ENCODE measurements at places on chromosomes 7 and 10.

DNA sequence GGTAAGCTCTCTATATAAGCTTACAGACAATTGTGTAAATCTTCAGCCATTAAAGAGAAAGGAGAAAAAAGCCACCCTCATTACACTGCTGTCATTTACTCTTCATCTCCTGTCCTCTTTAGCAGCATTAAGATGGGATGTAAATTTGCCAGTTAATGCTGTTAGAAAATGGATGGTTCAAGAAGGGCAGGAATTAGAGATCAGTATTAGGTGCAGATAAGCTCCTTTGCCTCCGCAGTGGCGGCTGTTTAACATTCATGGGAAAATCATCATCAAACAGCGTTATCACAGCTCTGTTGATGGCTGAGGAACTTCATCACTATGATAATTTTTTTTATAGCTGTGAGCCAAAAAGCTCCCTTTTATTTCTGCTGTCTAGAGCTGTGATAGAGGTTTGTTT, 61.8 kb upstream of the FAM204A start:
- no peak for DNase-seq

DNA sequence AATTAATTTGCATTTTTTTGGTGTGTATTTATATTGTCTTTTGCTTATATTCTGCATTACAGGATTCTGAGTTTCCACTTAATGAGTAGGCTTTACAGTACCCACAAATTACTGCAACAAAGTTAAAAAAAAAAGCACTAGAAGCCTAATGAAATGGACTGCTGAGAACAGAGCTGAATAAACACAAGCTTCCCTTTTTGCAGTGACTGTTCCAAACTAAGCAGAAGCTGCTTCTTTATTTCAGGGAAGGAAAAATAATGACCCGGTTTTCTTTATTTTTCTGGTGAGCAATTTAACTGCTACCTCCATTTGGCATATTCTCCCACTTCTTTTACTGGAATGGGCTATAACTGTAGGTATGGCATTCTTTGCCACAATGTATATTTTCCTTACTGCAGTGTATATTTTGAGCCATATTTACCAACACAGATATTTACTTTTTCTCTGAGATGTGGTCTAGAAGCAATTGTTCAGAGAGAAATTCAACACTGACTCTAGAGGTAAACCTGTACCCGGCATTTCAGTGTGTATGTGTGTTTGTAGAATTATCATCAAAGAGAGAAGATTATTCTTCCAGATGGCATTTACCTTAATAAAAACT, 56.9 kb downstream of the HDAC9 start:
- DNase-seq = no peak

DNA sequence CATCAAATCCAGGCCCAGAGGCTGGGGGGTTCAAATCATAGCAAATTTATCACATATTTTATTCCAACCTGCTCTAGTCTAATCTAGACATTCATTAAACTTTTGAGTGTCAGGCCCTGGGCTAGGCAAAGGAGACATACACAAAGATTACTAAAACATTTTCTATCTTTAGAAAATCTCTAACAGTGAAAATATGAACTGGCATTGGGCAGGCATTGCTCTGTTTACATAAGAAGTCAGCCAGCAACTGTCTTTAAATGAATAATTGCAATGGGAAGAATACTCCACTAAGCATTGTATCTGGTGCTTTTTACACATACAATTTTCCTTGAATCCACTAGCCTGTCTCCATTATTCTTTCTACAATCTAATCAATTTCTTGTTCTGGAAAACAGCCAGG, 222.5 kb upstream of the LRRN3 start:
- DNase-seq = no peak

- DNase-seq = no peak
Observed at GRCh38 chr7:157576415-157576814, 239.6 kb downstream of the DNAJB6 start.

GRCh38 chr7:98795741-98796493, 73.9 kb downstream of the TMEM130 start:
- no peak for DNase-seq

GRCh38 chr10:103822800-103823199, 32.6 kb downstream of the SH3PXD2A start:
- no peak for DNase-seq

DNA sequence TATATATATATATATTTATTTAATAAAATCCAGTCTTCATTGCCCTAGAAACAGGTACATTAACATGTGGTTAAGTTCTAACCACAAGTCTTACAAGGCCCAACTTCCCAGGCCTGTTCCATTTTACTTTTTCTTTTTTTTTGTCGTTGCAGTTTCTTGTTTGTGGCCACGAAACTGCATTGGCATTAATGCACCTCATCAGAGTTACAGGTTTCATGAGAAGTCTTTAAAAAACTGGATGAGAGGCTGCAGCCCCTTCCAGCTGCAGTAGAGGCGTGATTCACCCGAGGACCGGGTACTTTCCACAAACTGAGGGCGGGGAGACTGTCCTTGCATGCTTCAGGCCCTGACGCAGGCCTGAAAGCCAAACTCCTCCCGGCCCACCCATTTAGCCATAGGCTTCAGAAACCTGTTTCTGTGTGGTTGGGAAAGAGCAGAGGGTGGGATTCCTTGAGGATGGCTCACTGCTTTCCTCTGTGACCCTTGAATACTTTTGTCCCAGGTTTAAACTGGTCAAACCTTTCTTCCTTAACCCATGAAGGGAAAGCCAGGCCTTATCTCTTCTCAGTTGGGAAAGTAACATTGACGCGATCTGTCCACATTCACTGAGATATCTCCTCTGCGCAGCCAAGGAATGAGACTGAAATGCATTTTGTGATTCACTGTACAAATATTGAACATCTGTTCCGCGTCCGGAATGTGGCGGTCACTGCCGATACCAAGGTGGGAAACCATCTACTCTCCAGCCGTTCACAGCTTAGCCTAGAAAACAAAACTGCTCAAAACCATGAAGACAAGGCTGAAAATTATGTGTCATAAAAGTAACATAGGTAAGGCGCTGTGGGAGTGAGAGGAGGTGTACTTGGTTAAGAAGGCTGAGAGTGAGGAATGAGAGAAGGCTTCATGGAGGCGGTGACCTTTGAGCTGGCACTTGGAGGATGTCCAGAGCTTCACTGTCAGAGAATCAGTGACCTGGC, 311.7 kb downstream of the GATA3 start:
- DNase-seq = peak; percentile 13

- DNase-seq = no peak
Observed at GRCh38 chr7:120775755-120776154, 82.2 kb downstream of the TSPAN12 start.

GRCh38 chr10:73459683-73460314, 26.4 kb upstream of the MSS51 start:
- no peak for DNase-seq

DNA sequence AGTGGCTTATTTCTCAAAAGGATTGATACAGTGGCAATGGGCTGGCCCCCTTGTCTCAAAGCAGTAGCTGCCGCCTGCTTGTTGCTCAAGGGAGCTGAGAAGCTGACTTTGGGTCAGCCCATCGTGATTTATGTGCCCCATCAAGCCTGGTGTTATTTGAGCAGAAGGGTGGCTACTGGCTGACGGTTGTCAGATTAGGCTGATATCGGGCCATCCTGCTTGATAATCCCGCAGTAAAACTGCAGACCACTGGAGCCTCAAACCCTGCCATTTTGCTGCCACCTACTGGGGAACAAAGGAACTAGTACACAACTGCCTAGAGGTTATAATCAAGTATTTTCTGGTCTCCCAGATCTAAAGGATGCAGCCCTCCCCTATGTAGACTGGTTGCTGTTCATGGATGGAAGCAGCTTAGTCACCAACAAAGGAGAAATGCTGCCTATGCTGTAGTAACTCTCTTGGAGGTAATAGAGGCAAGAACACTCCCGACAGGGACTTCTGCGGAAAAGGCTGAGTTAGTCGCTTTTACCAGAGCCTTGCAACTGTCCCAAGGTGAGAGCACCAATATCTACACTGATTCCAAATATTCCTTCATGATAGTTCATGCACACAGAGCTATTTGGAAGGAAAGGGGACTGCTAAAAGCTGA, 65.9 kb upstream of the ZNF92 start:
- DNase-seq = peak; percentile 22

DNA sequence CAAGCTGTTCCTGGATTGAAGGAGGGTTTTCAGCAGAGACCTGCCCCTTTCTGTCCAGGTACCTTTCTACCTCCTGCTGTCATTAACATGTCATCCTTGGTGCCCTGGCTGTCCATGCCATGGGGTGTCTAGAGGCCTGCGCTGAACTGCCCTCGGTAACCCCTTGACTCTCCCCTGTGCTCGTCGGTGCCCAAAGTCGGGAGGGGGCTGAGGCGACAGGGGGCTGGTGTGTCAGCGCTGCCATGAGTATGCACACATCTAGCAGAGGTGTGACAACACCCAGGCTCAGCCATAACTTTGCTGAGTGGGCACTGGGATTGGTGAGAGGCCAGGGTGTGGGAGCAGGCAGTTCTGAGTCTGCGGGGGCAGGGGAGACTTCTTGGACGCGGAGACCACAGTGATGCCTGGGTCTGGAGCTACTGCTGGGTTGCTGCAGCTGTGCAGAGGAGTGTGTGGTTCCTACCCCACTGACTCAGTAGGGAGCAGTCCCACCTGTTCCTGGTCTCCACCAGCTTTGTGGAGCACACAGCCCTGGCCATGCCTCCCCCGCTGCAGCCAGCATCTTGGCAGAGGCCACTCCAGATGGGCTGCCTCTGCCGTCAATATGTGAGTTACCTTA, 376.2 kb upstream of the SEMA3C start:
- DNase-seq = no peak

- DNase-seq = no peak
Observed at GRCh38 chr10:29806350-29806788, 171.6 kb upstream of the SVIL start.

GRCh38 chr7:16071246-16071857, 350.0 kb downstream of the CRPPA start:
- no peak for DNase-seq

GRCh38 chr10:101895781-101896180, 52.2 kb upstream of the KCNIP2 start:
- no peak for DNase-seq

DNA sequence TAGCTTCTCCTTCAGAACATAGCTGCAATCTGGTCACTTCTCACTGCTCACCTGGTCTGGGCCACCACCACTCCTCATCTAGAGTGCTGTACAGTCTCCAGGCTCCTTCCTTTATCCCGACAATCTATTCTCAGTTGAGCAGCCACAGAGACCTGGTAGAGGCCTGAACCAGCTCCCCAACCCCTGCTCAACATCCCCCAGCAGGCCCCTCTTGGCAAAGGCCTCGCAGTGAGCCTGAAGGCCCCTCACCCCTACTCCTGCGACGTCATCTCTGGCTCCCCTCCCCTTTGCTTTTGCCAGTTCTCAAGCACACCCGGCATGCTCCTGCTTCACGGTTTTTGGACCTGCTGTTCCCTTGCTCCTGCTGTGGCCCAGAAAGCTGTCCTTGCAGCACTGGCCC, 113.9 kb downstream of the ARHGAP22 start:
- DNase-seq = no peak

DNA sequence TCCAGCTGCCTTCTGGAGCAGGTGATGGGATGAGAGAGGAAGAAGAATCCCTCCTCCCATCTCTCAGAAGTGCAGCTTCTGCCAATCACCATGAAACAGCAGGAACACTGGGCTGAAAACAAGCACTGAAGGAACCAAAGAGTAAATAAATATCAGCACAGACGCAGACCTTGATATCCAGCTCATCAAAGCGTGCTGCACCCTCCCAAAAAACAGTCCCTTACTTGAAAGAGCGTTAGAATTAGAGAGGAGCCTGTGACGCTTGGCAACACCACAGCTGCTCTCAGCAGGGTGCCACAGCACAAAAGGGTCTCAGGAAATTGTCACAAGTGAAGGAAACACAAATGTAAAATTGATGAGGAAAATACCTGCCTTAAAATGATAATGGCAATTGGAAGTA, 39.5 kb downstream of the KLF6 start:
- no peak for DNase-seq

GRCh38 chr7:138382862-138383565, 77.0 kb upstream of the TRIM24 start:
- no peak for DNase-seq

DNA sequence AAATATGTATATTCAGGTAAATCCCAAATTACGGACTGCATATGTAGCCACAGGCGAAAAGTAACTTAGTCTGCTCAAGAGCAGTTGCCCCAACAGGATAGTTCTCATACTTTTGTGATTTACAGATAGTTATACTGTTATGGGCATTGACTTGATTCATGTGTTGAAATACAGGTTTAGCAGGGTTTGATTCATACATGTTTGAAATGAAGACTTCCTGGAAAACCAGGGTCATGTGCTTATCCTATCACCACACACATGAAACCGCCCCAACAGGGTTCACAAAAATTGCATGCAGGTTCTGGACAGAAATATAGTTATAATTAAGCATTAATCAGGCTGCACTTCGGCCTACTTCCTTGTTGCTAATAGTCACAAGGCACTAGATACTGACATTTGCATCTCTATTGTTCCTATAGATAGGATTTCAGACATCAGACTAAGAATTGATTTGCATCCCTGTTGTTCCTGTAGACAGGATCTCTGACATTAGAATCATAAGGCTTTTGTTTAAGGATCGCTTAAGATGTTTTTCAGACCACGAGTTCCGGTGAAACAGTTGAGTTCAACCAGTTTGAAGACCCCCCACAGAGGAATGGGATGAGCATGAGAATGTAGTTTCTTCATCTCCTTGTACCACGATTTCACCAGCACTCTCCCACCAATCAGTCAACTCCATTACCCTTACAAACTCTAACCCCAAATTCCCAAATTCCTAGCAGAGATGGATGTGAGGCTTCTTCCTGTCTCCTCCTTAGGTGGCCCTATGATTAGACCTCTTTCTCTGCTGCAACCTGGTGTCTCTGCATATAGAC, 2.0 kb upstream of the ZNF398 start:
- no peak for DNase-seq

- no peak for DNase-seq
Observed at GRCh38 chr10:131805696-131806095, 95.1 kb upstream of the PPP2R2D start.

- no peak for DNase-seq
Observed at GRCh38 chr10:92901819-92902251, 53.5 kb downstream of the EXOC6 start.

GRCh38 chr7:135980665-135981180, 3.6 kb upstream of the MTPN start:
- DNase-seq = peak; percentile 46

DNA sequence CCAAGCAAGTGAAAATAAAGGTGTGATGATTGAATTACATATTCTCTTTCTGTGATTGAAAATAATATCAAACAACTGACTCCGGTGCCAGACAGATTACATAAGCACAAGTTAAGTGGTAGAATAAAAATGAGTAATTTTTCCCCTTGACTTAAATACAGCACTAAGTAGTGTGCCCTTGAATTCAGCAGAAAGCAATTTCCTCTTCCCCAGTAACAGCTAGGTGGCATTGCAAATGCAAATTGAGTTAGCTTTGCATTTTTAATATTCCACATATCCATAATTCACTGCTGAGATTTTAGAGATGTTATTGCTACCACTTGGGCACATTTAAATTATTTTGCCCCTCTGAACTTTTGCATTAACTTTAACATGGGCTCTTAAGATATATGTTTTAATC, 89.8 kb upstream of the NPVF start:
- DNase-seq = no peak

GRCh38 chr10:121961456-121961855, 13.6 kb downstream of the NSMCE4A start:
- no peak for DNase-seq

Measured in NK-92 treated with Interleukin-12 subunit alpha and Interleukin-12 subunit beta, amount 100 ng/mL, for 24 hours (cell line).